ENCODE measurements at places on chromosomes 1 and 21.
A peak's percentile ranks its signal among the peaks of the same experiment; 100 is the strongest.

- no peak for DNase-seq
Observed at GRCh38 chr1:47865881-47866535, 131.2 kb downstream of the TRABD2B start.

DNA sequence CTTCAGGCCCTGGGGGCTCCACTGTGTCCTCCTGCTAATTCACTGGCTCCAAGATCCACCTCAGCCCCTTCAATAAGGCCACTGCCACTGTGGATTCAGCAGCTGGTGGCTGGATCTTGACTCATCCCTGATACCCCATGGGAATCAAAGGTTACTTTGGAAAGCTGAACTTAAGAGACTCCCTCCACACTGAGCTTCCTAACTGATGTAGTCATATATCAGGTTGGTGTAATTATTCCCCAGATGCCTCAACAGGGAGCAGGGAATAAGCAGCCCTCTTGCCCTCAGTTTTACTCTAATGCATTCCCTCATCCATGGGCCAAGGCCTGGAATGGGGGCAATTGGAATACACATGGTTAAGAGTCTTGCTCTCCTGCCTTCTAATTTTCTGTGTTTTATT is 164.6 kb downstream of the FASLG start:
- DNase-seq = peak; percentile 85

DNA sequence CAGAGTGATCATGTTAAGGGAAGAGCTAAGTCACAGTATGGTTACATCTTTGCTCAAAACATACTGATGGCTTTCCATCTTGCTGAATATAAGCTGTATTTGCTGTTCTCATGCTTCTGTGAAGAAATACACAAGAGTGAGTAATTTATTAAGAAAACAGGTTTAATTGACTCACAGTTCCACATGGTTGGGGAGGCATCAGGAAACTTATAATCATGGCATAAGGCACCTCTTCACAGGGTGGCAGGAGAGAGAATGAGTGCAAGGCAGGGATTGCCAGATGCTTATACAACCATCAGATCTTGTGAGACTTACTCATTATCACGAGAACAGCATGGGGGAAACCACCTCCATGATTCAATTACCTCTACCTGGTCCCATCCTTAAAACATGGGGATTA is 24.4 kb upstream of the RGS5 start:
- no peak for DNase-seq

DNA sequence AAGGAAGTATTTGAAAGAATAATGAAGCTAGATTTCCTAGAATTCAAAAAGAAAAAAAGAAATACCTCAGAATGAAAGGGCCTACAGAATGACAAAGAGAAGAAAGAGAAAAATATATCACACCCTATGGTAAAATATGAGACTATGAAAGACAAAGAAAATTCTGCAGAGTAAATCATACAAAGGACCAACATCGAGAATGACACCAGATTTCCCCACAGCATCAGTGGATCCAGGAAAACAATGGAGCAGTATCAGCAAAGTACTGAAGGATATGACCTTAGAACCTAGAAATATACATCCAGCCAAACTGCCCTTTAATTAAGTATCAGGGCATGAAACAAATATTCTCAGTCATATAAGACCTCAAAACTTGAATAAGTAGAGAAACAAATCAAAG is 21.2 kb upstream of the IFNAR2 start:
- DNase-seq = no peak

DNA sequence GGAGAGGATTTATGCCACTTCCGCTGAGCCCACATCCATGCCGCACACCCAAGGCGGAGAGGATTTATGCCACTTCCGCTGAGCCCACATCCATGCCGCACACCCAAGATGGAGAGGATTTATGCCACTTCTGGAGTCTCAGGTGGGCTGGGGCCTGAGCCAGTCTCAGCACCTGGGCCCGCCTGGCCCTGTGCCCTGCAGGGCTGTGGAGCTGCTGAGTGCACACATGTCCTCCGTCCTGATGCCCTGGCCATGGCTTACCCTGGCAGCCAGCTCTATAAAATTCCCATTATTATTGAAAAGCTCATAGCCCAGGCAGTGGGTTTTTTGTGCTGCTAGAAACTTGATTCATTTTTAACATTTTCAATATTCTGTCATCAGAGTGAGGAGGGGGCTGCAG is 89.8 kb upstream of the TMEM51 start:
- DNase-seq = no peak

GRCh38 chr1:35637401-35637809 is 3.9 kb downstream of the PSMB2 start:
- DNase-seq = peak; percentile 60

DNA sequence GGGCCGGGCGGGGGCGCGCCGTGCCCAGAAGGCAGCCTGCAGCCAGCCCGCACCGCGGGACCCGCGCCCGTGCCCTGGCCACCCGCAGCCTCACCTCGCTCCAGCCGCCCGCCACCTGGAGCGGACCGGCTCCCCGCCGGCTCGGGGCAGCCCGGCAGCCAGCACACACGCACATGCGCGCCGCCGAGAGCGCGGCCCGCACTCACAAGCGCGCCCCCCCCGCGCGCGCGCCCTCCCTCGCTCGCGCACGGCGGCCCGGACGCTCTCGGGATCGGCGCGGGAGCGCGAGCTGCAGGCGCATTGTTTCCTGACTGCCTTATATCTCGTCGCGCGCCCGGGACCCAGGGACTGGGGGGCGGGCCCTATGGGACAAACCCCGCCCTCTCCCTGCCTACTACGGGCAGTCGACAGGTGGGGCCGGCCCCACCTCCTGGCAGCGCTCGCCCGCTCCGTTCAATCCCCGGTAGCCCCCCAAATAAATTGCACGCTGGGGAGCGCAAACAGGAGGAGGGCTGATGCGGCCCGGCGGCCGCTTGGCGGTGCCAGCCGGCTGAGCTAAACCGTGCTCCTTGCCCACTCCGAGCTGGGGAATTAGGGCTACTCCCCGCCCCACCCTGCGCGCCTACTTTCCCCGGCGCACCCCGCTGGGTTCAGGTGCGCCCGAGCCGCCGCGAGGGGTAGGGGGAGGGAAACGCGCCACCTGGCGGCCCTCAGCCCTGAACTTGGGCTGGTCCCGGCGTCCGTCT is at the start of gene MYCL:
Gene MYCL (minus strand): TSS at position 204 of the 746 bp plus-strand sequence. CDS start 483 bp downstream, outside the sequence.
- peak; percentile 79 for DNase-seq

- DNase-seq = no peak
Observed at GRCh38 chr1:107704911-107705310, 260.1 kb downstream of the VAV3 start.

- DNase-seq = no peak
Observed at GRCh38 chr1:233245191-233245765, 50.2 kb downstream of the PCNX2 start.

DNA sequence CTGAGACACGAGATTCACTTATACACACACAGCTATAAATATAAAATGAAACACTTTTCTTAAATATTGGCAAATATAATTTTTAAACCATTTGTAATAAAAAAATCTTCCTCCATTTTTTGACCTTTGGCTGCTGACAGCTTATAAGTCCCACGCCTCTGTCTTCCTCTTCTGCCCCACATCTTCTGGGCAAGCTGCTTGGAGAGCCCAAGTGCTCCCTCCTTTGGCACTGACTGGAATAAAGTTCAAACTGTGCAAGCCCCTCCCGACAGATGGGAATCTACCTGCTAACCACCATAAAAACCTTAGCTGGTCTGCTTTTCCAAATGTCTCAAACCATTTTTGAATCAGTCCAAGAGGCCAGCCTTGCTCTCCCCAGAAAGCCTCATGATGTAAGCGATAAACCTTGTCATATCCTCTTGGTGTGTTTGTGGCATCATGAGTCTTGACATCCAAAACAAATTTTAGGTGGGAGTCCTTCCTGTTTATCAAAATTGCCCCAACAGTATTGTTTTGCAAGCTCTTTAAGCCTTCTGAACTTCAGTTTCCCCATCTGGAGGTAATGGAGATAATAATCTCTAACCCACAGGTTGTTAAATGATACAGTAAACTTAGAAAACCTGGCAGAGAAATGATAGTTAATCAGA is 99.8 kb downstream of the SNX7 start:
- no peak for DNase-seq

DNA sequence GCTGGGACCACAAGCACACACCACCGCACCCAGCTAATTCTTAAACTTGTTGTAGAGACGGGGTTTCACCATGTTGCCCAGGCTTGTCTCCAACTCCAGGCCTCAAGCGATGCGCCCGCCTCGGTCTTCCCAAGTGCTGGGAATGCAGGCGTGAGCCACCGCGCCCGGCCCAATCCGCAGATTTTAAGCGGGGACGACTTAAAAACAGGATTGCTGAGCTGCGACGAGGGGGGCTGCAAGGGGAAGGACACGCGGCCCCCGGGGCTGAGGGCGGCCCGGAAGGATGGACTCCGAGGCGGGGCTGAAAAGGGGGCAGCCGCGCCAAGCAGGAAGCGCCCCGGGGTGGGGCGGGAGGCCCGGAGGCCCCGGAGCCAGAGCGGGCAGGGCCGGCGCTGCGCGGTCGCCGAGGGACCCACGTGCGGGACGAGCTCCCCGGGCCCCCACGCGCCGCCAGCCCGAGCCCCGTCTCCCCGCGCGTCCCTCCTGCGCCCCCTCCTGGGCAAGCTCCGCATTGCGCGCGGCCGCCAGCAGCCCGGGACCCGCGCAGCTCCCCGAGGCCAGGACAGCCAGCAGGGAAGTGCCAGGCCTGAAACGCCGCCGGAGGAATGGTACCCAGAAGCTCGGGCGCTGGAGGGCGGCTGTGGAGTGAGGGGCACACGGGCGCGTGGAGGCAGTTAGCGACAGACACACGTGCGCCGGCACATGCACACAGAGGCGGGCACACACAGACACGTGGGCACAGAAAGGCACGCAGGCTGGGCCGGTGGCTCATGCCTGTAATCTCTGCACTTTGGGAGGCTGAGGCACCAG is 5.5 kb upstream of the PRKCZ start:
- DNase-seq = peak; percentile 63

GRCh38 chr1:225882694-225883615 is 775 bp upstream of the TMEM63A start:
- DNase-seq = peak; percentile 66

GRCh38 chr1:43436371-43436770 is 17.4 kb downstream of the HYI start:
- no peak for DNase-seq

DNA sequence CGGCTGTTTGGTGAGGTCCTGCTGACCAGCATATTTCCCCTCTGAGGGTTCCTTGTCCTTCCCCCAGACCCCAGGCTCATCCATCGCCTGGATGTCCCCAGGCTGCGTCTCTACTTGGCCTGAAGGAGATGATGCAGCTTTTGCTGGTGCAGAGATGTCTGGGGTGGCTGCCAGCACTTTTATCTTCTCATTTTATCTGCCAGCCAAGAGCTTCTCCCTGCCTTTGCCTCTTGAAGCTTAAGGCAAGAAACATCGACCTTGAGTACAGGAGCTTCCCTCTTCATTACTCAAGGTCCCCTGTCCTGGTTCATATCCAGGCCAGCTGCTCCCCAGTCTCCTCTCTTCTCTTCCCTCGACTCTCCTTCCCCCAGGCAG is 9.2 kb upstream of the H6PD start:
- peak; percentile 49 for DNase-seq

- DNase-seq = peak; percentile 54
Observed at GRCh38 chr1:64469116-64469976, 583 bp upstream of the CACHD1 start.

DNA sequence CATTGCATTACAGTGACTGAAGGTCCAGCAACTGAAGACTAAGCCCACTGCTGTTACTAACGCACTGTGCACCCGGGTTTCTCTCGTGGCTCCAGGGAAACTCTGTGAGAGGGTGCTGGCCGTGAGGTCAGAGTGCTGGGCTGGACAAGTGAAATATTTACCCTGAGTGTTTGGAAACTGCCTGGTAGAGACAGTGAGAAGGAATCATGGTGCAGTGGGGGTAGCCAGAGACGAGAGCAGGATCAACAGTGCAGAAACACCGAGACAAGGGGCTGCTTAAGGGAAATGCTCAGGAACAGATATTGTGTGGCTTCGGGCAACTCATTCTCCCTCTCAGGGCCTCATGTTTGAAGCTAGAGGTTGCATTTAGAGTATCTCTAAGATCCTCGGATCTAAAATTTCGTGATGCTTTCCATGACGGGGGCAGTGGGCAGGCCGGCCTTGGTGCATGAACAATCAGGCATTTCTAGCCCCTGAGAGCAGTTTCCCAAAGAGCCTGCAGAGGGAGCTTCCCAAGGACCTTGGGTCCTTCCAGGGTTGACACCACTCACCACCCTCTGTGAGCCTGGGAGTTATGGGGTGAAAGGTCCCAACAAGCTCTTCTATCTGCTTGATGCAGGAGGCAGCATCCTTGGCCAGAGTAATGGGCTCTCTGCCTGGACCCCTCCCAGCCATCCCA is 9.7 kb downstream of the CD2 start:
- peak; percentile 19 for DNase-seq

GRCh38 chr1:85344256-85344694 is 67.8 kb upstream of the BCL10 start:
- peak; percentile 77 for DNase-seq

DNA sequence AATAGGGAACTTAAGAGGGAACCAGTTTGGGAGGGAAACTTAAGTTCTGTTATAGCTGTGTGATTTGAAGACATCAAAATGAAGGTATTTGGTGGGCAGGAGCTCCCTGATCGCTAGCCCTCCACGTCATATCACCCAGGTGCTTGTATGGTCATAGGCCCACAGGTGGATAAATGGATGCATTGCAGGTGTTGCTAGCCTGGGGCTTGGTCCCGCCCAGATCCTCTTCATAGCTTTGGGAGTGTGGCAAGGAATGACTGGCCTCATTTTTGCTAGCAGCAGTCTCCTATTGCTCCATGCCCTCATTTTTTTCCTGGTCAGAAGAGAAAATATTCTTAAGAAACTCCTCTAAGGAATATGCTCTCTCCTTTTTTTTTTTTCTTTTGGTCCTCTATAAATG is 11.3 kb downstream of the GNPAT start:
- no peak for DNase-seq

DNA sequence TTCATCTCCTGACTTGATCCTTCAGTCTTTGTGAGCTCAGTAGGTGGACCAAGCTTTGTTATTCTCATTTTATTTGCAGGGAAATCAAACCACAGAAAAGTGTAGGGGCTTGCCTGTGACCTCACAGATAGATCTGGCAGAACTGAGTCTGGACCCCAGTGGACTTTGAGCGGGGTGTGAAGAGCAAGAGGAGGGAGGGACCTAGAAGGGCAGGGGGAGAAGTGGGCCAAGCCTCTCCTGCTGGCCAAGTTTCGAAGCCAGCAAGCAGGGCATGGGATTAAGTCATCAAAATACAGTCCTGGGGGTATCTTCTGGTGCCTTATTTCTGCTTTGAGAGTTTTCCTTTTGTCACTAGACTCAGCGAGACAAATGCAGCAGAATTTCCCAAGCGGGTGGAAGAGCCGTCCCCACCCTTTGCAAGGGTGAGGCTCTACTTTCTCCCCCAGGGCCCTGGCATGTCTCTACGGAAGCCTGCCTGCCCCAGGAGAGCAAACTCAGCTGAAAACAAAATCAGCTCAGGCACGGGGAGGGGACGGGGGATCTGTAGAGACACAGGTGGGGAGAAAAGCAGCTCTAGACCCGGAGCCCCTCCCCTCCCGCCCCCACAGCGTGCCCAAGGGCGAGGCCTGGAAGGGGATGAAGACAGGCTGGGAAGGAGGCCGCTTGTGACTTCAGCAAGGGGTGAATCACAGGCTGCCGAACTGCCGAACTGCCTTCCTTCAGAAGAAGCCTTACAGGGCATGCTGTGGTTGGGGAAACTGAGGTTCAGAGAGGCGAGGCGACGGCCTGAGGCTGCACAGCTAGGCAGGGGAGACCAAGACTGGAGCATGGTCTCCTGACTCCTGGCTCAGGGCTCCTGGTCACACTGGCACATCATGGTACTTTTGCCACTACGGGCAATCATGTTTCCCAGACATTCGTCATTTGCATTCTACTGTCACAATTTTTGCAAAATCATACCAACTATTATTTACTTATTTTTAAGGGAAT is 19.2 kb downstream of the PKP1 start:
- DNase-seq = no peak
